ENCODE measurements at places on chromosomes 13 and 19.

- DNase-seq, result no peak
These were observed 22.0 kb upstream of the TPT1 start for GRCh38 chr13:45362939-45363338.

DNA sequence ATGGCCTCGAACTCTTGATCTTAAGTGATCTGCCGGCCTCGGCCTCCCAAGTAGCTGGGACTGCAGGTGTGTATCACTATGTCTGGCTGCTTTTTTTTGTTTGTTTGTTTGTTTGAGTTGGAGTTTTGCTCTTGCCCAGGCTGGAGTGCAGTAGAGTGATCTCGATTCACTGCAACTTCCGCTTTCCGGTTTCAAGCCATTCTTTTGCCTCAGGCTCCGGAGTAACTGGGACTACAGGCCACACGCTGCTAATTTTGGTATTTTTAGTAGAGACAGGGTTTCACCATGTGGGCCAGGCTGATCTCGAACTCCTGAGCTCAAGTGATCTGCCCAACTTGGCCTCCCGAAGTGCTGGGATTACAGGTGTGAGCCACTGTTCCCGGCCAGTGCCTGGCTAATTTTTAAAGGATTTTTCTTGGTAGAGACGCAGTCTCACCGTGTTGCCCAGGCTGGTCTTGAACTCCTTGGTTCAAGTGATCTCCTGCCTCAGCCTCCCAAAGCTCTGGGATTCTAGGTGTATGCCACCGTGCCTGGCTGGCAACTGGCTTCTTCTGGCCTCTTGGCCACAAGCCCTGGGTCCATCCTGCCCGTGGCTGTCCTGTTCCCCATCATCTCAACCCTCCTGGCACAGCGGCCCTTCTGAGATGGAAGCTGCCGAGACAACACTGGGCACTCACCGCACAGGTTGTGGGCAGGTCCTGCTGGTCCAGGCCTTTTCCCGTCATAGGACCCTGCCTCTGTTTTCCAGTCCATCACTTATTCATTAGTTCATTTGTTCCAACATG lies 11.5 kb downstream of the TECR start:
- no peak for DNase-seq

GRCh38 chr13:45728759-45729158 lies 26.6 kb downstream of the CBY2 start:
- no peak for DNase-seq

DNA sequence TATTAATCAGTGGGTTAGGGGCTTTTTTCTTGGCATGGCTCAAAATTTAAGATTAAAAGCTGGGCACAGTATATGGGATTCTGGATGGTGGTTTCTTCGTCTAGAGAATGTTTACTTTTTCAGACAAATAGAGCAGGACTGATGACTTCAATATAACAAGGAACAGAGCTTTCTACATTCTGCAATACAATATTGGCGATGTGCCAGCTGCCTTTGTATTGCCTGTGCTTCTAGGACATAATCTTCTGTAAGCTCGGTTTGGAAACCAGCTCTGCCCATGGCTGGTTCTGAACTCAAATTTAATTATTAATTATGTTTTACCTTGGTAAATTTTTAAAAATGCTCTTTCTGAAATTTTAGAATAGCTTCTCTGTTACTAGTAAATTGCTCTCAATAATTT lies 139.1 kb upstream of the TRPC4 start:
- DNase-seq, result no peak

DNA sequence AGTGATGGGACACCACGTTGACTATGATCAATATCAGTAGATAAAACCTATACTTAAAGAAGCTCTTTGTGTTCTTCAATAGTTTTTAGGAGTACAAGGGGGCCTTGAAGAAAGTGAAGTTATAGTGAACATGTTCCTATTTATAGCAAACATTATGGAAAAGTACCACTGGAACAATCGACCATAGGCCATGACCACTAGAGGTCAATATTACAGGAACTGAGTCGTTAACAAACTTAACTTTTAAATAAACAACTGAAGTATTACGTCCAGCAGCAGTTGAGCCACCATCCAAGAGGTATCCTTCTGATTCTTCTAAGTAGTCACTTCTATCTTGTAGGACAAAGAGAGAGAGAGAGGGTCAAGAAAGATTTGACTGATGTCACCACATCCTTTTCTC lies 391.0 kb upstream of the SLITRK5 start:
- no peak for DNase-seq

- no peak for DNase-seq
These were observed 10.1 kb upstream of the LRCH1 start for GRCh38 chr13:46542833-46543232.

- DNase-seq, result peak; percentile 14
These were observed 11.0 kb downstream of the CTU1 start for GRCh38 chr19:51097166-51097738.

GRCh38 chr19:1416014-1416841 lies 8.8 kb downstream of the DAZAP1 start:
- no peak for DNase-seq

DNA sequence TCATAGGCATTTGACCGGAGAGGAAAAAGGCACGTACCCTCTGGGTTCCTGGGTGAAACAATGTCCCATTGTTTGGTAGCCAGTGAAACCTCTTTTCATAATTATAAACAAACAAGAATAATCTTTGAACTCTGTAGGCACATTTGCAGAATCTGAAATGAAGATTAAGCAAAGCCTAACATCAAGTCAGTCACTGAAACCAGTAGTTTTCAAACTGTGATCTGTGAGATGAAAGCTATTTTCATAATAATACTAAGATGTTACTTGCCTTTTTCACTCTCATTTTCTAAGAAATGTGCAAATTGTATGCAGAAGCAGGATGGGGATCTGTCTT lies 105.4 kb downstream of the WDFY2 start:
- DNase-seq, result no peak

GRCh38 chr13:25062479-25062878 lies 33.5 kb upstream of the PABPC3 start:
- no peak for DNase-seq

DNA sequence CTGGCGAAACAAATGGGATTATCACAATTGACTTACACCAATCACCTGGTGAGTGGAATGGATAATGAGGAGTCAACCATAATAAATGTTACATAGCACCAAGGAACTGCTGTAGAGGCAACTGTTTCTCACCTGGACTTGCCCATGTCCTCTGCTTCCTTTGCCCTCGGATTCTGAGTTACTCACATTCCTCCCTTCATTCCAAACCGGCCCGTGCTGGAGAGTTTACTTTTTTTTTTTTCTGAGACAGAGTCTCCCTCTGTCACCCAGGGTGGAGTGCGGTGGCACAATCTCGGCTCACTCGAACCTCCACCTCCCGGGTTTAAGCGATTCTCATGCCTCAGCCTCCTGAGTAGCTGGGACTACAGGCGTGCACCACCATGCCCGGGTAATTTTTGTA lies 41.5 kb upstream of the TSC22D1 start:
- no peak for DNase-seq

GRCh38 chr13:99740251-99740979 lies 231.2 kb downstream of the ZIC5 start:
- no peak for DNase-seq

DNA sequence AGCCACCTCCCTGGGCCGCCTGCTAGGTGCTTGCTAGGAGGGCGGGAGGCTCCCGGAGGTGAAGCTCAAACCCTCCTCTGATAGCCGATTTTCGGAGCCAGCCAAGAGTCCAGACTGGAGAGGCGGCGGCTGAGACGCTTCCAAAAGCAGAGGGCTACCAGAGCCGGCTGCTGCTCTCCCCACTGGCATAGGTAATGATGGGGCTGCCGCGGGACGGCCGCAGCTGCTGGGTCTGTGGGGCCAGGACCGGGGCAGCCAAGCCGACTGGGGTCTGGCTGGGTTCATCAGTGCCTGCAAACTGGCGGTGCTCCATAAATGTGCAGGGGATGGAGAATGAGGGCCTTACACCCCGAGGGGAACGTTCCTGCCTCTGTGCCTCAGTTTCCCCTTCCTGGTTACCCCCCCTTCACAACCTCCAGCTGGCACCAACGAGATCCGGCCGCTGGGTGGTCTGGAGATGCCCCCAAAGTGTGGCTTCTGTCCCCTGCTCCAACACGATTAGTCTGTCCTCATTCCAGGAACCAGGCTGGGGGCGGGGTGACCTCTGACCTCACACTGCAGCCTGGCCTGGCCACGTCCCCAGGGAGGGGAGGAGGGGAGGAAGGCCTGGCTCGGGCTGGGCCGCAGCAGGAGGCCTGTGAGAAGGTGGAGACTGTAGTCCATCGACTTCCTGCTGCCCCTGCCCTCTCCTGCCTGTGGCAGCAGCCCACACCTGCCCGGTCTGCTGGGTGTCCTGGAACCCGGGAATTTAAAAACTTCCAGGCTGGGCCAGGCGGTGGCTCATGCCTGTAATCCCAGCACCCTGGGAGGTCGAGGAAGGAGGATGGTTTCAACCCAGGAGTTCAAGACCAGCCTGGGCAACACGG lies 3.8 kb upstream of the WDR18 start:
- DNase-seq, result no peak

GRCh38 chr19:5624018-5624663 lies 1.3 kb downstream of the SAFB start:
- peak; percentile 16 for DNase-seq

GRCh38 chr13:39530916-39531315 lies 72.1 kb downstream of the LHFPL6 start:
- DNase-seq, result no peak

DNA sequence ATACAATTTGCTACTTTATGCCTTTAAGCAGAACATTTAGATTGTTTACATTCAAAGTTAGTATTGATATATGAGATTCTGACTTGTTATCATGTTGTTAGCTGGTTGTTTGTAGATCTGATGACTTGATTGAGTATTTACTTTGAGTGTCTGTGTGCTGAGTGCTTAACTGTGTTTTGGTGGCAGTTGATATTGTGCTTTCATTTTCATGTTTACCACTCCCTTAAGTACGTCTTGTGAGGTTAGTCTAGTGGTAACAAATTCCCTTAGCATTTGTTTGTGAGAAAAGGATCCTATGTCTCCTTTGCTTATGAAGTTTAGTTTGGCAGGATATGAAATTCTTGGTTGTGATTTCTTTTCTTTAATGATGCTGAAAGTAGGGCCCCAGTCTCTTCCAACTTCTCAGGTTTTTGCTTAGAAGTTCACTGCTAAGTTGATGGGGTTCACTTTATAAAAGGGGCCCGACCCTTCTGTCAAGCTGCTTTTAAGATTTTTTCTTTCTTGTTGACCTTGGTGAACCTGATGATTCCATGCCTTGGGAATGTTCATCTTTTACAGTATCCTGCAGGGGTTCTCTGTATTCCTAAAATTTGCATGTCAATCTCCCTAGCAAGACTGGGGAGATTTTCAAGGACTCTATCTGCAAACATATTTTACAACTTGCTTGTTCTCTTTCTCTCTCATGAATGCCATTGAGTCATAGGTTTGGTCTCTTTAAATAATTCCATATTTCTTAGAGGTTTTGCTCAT lies 1095.4 kb upstream of the PCDH20 start:
- DNase-seq, result no peak

- DNase-seq, result no peak
These were observed 79.7 kb downstream of the TNFSF11 start for GRCh38 chr13:42653679-42654078.

DNA sequence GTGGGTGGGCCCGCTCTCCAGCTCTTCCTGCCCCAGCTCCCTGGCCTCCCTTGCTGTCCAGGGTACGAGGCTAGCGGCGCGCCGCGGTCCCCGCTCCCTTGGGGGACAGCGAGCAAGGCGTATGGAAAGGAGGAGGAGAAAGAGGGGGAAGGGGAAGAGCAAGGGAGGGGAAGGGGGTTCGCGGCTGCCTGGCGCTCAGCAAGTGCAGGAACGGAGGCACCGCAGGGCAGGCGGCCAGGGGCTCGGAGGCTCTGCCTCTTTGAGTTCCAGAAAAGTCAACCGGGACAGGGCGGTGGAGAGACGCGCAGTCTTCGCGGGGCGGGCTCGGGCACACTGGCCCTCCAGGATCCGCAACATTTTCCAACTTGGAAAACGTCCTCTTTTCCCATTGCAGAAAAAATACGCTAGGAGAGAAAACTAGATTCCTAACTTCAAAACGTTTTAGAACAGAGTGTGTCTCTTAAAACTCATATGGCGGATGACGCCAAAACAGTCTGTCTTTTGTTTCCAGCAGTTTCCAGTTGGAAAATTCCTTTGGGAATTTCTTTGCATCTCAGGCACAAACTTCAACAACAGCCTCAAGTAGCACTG lies 23.1 kb upstream of the TNFRSF19 start:
- no peak for DNase-seq

DNA sequence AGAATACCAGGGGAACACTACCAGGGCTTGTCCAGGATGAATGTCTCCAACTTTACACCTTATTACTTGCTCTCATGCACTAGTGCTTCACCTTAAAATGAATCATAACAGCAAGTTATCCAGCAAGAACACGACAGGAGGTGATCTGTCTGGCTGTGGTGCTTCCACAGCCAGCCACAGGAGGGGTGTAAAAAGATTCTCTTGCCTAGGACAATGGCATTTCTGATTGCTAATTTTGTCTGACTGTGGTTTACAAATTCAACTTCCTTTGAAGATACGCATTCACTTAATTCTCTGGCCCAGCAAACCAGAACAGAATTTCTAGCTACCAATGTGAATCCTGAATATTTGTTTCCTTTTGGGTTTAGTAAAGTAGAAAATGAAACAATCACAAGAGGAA lies 23.1 kb upstream of the COG3 start:
- no peak for DNase-seq

- DNase-seq, result no peak
These were observed 8.6 kb upstream of the PEAK3 start for GRCh38 chr19:2290441-2291184.

GRCh38 chr13:47136504-47136941 lies 239.7 kb upstream of the HTR2A start:
- DNase-seq, result no peak

DNA sequence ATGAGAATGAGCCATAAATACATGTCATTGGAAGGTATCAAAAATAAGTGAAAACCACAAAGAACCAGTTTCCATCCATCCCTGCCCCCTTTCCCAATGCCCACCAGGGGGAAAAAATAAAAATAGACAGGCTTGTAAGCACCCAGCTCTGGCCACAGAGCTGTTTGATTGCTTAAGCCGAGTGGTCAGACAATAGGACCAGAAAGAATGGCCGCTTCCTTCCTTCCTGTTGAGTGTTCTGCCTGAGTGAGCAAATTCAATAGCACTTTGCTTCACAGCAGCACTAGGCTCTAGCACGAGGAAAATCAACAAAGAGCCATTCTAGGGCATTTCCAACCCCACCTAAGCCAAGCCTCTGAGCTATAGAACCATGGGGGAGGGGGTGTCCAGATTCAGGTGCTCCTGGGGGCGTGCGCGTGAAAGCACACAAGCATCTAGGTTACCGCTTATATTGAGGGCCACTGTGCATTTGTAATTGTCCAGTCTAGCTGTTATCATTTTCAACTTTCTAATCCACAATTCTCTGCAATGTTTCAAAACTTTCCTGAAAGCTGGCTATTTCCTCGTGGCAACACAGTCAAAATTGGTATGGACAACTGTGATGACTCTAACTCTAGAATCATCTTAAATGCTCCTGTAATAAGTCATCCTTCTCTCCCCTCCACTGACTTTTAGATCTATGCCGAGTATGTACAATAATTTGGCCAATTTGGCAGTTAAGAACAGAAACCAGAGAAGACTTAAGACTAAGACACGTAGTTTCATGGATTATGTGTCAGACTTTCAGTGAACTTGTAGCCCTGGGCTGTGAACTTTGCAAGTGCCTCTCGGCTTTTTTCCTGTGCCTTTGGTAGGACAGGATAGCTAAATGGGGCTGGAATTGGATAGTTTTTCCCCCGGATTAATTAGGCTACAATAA lies 64.3 kb downstream of the SPRY2 start:
- no peak for DNase-seq

- no peak for DNase-seq
These were observed 21.9 kb downstream of the ZSWIM4 start for GRCh38 chr19:13817018-13817614.
